NCI-H1105 treated with DMSO at 0.1 percent for 48 hours (cell line): ENCODE measurements at places on chromosomes 7 and 10.

GRCh38 chr7:124411796-124412195, 353.8 kb downstream of the GPR37 start:
- no peak for DNase-seq

DNA sequence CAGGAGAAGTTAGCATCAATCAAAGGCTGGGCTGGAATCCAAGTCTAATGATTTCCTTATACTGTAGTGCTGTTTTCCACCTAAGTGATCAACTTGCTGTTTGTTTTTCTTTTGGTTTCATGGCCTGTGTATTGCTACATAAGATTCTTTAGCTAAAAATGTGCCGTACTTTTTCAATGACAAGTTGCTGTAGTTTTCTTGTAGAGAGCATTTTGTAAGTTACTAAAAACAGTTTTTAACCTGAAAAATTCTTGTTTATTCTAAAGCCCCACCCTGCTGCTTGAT, 1.3 kb downstream of the HELLS start:
- DNase-seq = peak; percentile 41

- no peak for DNase-seq
These were observed 32.6 kb downstream of the ANTXRL start for GRCh38 chr10:46319389-46319788.

DNA sequence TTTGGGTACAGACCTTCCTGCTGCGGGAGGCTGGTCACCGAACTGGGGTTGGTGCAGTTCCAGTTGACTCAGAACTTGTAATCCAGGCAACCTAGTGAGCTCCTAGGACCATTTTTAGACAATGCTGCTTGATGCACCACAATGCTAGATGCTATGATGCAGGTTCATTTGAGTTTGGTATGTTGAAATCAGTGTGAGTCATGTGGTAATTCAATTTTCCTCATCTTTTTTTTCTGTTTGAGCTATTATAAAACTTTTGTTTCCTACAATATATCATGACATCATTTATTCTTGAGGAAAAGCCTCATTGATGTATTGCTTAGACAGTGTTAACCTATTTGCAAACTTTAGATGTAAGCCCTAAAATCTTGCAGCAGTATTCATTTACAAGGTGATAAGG, 40.9 kb upstream of the MTPN start:
- DNase-seq = no peak

DNA sequence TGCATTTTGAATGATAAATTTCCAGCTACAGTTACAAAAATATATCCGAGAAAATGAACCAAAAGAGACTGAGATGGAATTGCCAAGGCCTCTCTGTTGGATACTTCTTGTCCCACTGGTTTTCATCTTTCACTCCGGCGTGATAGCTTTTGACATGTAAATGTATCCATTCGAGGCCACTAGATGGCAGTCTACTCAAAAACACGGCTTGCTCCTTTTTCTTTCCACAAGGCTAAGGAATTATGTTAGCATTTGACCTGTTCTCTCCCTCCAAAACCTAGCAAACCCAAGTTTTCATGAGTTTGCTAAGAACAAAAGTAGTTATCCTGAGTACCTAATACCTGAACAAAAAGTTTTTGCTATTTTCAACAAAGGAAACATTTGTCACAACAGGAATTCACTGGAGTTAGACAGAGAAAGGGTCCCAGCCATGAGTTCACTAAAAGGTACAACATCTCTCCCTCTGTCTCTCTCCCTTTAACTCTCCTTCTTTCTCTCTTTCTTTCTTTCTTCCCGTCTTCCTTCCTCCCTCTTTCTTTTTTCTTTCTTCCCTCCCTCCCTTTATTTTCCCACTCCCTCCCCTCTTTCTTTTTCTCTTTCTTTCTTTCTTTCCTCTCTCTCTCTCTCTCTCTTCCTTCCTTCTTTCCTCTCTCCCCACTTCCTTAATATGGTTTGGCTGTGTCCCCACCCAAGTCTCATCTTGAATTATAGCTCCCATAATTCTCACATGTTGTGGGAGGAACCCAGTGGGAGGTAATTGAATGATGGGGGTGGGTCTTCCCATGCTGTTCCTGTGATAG, 207.9 kb upstream of the MYO3A start:
- DNase-seq = peak; percentile 59

GRCh38 chr7:23471106-23471859, 992 bp upstream of the IGF2BP3 start:
- DNase-seq = peak; percentile 93

DNA sequence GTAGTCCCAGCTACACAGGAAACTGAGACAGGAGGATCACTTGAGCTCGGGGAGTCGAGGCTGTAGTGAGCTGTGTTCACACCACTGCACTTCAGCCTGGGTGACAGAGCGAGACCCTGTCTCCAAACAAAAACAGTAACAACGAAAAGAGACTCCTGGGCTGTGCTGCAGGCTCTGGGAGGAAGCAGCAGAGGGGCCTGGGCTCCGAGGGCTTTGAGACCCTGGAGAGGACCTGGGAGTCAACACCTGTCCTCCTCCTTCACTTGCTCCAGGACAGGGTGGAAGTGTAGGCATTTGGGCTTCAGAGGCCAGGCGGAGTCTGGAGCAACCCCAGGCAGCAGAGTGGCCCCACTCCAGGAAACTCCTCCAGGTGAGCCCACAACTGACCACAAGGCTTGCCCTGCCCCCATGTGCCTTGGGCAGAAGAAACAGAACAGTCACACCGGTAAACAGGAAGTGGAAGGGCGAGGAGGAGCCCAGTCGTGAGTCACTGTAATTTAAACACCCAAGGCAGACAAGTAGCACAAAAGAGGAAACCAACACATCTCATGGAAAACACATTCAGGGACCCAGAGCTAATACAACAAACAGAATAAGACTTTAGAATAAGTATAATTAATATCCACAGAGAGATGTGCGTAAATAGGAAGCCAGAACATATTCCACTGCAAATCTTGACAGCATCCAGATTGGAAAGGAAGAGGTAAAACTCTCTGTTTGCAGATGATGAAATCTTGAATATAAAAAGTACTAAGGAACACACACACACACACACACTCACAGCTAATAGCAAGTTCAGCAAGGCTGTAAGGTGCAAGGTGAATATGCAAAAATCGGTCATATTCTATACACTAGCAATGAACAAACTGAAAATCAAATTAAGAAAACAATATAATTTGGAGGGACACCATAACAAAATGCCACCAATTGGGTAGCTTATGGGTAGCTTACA, 20.5 kb upstream of the RASGEF1A start:
- DNase-seq = no peak

GRCh38 chr7:84674236-84674913, 479.8 kb upstream of the SEMA3A start:
- DNase-seq = no peak

- DNase-seq = no peak
These were observed 62.8 kb upstream of the EBF3 start for GRCh38 chr10:130026670-130027456.

- DNase-seq = no peak
These were observed 22.5 kb downstream of the CAV1 start for GRCh38 chr7:116547347-116547746.

DNA sequence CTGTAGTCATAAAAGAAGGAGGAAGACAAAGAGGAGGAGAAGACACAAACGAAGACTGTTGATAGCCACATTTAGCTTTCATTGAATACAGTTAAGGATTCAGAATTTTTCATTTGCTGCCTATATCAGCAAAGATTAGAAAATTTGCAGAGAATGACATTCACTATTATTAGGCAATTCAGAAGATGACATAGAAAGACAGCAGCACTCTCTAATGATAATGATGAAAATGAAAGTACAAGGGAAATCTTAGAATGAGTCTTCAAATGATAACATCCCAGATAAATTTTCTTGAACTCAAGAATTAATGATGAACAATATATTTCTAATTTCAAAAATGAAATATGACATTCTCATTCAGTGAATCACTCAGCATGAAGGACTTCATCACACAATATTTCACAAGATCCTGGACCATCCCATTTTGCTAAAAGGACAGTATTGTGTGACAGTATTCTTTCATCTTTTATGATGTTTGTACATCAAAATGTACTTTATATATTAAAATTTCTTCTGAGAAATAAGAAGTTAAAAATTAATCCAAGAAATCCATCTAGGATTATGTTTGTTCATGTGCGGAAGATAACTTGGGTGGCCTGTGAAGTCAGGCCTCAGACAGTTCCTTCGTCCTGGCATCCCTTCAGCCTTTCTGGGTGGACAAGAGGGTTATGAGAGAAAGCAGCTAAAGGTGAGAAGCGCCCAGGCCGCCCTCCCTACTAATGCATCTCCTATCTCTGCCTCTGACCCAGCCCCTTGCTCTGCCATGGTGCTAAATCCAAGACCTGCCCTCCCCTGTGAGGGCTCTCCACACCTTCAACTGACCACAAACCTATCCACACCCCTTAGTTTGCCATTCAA, 47.4 kb upstream of the CAMK2B start:
- no peak for DNase-seq

DNA sequence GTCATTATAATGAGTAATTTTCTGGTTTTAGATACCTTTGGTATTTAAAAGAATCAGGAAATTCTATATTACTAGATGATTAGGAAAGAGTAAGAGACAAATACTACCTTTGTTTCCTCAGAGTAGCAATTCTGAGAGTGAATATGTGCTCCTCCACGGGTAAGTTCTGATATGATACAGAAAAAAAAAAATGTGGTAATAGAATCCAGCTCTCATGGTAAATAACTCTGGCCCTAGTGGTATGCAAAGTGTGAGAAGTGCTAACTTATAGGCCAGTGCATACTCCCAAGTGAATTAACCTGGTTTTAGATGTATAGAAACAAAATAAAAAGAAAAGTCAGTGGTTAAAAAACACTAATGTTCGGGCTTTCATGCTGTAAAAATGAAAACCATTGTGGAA, 512.6 kb upstream of the SEMA3D start:
- DNase-seq = no peak

DNA sequence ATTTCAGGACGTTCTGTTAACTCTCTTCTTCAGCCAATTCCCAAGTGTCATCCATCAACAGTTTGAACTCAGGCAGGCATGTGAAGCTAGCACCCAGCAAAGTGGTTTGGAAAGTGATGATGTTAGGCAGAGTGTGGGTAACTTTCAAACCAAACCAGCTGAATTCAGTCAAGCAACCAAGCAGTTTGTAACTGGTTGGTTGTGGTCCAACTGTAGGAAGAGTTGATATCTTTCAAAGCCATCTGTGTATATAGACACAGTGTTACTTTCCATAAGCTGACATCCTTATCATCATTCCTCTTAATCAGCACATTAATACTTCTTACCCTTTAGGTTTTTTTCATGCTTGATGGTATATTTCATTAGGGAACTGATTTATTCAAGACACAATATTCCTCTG, 72.2 kb upstream of the NUPR2 start:
- DNase-seq = no peak

DNA sequence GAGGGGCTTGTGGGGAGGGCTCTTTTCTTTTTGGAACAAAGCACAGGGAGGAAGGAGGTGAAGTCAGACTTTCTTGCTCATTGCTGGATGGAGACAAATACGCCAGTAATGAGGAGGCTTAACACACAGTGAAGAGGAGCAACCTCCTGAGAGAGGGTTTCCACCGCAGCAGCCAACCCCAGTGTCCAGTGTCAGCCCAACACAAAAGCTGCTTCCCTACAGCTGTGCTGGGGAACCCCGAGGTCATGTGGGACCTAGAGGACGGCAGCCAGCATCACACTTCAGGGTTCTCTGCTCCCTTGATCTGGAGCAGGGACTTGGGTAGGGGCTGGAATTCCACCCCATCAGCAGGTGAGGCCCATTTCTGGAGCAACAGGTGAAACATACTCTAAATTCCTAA, 7.7 kb downstream of the BLNK start:
- DNase-seq = no peak

DNA sequence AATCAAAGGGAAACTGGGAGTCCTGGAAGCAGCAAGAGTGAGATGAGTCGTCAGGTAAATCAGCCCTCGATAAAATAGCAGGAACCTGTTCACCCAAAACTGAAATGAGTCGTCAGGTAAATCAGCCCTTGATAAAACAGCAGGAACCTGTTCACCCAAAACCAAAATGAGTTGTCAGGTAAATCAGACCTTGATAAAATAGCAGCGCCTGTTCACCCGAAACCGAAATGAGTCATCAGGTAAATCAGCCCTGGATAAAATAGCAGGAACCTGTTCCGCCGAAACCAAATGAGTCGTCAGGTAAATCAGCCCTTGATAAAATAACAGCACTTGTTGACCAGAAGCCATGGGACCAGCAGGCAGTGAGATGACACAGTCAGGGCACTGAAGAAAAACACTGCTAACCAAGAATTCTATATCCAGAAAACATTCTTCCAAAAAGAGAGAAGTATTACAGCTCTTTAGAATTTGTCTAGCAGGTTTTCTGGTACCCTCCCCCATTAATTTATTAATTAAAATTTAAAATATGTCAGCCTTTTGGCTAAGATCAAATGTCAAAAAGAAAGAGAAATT, 3.4 kb upstream of the CYP2E1 start:
- DNase-seq = no peak

- DNase-seq = no peak
These were observed 42.6 kb downstream of the MAP3K8 start for GRCh38 chr10:30476511-30477155.

GRCh38 chr7:23873306-23873705, 163.3 kb downstream of the STK31 start:
- DNase-seq = no peak

GRCh38 chr10:124470544-124471434, 9.2 kb downstream of the LHPP start:
- no peak for DNase-seq

- no peak for DNase-seq
These were observed 195.9 kb upstream of the VWC2 start for GRCh38 chr7:49577576-49577975.

GRCh38 chr10:6396226-6396625, 183.8 kb downstream of the PRKCQ start:
- DNase-seq = no peak

GRCh38 chr10:45432113-45432512, 58.1 kb downstream of the ALOX5 start:
- DNase-seq = no peak

DNA sequence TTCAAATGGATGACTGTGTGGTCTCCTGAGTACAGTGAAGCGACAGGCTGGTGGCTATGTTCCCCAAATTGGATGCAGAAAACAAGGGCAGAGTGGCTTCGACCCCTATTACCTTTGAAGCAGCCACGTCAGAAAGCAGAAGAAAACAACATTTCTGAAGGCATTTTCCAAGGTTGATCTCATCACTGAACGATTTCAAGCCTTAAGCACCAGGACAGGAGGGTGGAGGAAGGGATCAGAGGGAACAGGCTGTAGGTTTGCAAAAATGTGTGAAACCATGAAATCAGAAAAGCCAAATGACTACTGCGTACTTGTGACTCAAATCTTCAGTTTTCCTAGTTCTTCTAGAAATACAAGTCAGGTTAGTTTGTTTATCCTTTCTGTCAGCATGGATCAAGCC, 181.0 kb upstream of the TMEM106B start:
- no peak for DNase-seq

DNA sequence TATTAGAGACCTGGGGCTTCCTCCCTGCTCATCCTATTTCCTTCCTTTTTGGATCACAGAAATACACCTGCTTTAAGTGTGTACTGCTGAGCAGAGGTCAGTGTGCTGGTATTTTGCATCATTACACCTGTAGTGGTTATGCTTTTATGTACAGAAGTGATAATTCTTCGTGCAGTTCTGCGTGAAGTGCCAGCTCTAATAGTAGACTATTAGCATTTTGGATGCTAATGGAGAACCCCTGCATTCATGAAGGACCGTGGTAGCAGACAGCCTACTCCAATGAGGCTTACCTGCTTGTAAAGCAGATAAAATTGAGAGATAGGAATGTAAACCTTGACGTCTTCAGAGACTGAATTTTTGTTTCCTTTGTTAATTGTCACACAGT, 114.3 kb downstream of the CDK14 start:
- DNase-seq = no peak
